NCI-H187 (cell line): ENCODE measurements at places on chromosomes 16 and 17.

DNA sequence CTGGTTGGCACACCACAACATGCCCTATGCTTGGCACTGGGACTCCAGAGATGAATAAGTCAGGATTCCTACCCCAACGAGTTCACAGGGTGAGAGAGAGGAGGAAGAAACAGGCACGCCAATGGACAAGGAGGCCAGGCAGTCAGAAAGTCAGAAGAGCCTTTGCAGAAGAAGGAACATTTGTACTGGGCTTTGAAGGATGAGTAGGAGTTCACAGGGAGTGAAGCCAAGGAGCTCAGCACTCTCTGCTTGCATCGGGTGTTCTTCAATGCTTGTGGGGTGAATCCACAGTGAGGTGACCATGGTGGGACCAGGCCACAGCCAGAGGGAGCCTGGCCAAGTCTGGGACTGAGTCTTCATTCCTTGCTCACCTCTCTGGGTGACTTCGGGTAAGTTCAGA is 47.5 kb downstream of the AIPL1 start:
- DNase-seq: no peak

DNA sequence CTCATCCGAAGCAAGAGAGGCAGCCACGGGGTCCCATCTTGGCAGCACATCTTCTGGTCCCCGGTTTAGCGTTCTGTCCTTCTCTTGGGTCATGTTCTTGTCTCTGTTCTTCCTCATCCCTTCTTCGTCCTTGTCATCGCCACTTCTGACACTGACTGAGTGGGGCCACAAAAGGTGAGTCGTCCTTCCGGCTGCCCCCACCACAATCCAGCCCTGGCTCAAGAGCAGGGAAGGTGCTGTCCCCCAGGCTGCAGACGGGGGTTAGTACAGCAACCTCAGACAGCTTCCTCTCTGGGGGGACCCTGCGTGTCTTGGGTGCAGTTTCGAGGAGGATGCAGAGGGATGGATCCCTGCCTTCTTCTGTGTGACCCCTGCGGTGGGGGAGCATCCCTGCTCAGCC is 21.8 kb downstream of the NAA60 start:
- no peak for DNase-seq

DNA sequence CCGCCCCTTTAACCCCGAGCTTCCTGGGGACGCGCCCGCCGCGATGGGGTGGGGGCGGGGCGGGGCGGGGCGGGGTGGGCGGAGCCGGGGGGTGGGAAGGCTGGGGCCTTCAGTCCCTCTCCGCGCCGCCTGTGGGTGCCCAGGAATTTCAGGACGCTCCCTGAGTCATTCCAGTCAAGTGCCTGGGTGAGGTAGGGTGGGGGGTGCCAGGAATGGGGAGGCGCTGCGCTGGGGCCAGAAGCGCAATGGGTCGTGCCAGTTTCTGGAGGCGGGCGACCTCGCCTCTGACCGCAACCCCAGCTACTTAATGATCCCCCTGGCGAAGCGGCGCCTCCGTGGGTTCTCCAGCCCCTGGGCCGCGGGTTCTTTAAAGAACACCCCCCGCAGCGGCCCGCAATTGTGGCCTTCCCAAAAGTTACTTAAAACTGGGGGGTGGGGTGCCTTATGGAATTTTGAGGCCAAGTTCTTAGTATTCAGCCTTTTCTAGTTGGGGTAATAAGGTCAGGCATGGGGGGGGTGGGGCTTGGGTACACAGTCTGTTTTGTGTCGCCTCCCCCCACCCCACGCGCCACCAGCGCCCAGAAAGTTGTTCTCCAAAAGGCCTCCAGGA is 826 bp upstream of the GSE1 start:
- DNase-seq: no peak

- peak; percentile 21 for DNase-seq
These were observed at the start of gene LDAF1 for GRCh38 chr16:21158208-21159110. Gene LDAF1, plus strand, starts transcription at chr16:21158674. Its CDS starts 2,509 bp downstream, at chr16:21161183.
